Cerebellar cortex (tissue), 1 donor: ENCODE measurements at places on chromosomes 16 and 17.

DNA sequence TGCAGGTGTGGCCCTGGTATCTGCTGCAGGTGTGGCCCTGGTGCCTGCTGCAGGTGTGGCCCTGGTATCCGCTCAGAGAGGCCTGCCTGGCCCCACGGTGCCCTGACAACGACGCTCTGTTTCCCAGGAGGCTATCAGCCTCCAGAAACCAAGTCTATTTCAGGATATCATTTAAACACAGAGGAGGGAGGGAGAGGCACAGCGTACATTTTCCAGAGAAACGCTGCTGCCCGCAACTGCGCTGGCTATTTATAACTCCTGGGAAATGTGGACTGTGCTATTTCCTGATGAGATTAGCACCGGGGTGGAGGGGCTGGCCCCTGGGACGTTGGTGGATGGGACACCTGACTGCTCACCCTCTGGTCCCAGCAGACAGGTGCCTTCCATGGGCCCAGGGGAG, 22.5 kb downstream of the TIMM22 start:
- no peak for DNase-seq

DNA sequence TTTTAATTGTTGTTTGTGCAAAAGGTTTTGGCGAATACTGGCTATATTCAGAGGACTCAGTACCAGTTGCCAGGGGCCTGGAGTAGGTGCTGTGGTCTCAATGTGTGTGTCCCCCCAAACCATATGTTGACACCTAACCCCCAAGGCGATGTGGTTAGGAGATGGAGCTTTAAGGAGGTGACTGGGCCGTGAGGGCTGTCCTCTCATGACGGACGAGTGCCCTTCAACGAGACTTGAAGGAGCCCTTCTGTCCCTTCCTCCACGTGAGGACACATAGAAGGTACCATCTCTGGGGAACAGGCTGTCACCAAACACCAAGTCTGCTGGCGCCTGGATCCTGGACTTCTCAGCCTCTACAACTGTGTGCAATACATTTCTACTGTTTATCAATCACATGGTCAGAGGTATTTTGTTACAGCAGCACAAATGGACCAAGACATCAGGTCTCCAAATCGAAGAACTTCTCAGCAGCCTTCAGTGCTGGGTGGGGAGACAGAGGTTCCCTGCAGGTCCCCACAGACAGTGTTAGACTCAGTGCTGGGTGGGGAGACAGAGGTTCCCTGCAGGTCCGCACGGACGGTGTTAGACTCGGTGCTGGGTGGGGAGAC, 24.8 kb upstream of the METRNL start:
- no peak for DNase-seq

DNA sequence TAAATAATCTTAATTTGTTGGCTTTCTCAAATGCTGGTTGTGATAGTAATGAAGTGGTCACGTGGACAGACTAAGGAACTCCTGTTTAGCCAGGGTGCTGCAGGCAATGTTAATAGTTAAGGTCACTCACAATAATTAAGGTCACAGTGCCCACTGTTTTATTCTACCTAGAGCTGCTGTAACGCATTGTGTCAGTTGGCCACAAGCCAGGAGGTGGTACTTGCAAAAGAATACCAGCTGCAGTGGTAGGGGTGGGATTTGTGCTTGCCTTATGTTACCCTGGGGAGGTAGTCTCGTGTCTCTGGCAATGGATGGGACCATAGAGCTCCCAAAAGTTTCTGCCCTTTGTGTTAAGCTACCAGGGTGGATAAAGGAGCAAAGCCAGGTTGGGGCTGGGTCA, 969.1 kb upstream of the CDH8 start:
- DNase-seq: no peak

GRCh38 chr17:77879226-77879895, 79.1 kb upstream of the TNRC6C start:
- DNase-seq: no peak

DNA sequence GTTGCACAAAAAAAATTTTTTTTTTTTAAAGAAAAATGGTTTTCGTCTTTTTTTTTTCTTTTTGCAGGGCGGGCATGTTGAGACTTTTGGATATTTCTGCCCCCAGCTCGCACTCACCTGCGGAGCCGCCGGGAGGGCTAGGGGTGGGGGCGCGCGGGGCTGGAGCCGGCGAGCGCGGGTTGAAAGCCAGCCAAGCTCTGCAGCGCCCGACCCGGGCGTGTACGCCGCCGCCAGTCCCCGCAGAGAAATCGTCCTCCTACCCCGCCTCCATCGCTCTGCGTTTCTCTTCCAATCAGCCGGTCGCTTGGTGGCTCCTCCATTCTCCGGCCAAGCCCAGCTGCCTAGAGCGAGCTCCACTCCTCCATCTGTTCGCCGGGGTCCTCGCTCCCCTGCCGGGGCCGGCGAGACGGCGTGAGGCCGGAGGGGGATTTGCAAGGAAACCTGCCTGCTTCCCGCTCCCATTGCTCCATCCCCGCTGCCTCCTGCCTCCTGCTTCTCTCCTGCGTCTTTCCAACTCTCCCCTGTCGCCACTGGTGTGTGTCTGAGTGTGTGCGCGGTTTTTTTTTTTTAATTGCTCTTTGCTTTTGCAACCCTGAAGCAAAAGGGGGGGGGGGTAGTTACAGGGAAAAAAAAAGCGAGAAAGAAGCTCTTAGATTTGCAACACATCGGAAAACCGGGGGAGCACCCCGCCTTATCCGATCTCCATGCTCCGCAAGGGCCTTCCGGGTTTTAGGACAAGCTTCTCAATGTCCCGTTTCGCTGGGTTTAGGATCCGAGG, 1.8 kb upstream of the UBTF start:
- peak; percentile 87 for DNase-seq

DNA sequence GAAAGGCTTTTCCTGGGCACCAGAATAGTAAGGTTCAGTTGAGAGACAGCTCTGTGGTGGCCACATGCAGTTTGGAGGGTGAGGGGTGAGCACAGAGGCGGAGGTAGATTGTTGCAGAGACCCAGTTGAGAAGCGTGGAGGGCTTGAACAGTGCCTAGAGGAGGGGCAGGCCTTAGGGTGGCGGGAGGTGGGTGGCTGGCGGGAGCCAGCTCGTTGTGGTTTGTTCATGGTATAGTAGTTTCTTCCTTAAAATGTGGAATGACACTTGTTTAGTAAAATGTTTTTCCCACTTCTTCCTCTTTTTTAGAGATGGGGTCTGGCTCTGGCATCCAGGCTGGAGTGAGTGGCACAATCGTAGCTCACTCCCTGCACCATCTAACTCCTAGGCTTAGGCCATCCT, 14.2 kb downstream of the USP10 start:
- DNase-seq: no peak

- no peak for DNase-seq
These were observed 172.8 kb downstream of the RAB11FIP4 start for GRCh38 chr17:31564291-31564690.

- DNase-seq: peak; percentile 55
These were observed 42.1 kb upstream of the BHLHA9 start for GRCh38 chr17:1227917-1228780.

DNA sequence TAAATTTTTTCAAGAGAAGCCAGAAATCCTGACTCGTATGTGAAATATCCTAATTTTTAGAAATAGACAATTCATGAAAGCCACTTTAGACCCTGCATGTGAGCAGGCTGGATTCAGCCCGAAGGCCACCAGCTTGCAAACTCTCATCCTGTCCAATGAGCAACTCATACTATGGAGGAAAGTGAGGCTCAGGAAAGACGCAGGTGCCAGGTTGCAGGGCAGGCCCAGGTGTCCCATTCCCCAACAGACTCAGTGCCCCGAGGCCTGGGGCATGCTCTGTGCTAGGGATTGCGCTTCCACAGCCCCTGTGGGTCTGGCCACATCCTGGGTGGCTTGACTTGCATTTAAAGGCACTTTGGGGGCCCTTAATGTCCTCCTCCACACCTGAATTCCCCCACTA, 16.7 kb upstream of the RASD1 start:
- no peak for DNase-seq

DNA sequence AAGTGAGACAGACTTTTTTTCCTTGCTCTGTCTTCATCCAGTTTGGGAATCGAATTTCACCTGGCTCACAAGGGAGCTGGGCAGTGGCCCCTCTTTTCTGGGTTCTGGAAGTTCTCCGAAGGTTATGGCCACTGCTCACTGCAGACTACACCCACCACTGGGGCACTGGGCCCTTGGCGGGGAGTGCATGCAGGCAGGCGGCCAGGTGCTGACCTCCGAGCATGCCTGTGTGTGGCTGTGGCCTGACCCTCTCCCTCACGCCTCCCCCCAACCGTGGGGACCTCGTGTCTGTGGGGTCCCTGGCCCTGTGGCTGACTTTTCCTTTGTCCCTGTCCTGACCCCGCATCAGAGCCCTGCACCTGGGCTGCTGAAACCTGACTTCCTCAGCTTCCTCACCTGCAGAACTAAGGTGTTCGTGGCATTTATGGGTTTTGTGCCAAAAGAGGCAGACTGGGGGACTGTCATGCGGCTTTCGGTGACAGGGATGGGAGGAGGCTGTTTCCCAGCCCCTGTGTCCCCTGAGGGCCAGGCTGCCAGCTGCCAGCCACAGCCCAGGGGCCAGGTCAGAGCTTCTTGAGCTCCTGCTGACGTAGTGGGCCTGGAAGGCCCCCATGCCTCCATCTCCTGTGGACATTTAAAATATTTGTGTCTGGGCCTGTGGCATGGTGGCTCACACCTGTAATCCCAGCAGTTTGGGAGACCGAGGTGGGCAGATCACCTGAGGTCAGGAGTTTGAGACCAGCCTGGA, 21.4 kb downstream of the ASPSCR1 start:
- no peak for DNase-seq

- DNase-seq: peak; percentile 20
These were observed 7.1 kb downstream of the CARHSP1 start for GRCh38 chr16:8861563-8862308.

- DNase-seq: no peak
These were observed 436.7 kb downstream of the MAF start for GRCh38 chr16:79163691-79164387.

- DNase-seq: no peak
These were observed 186.0 kb downstream of the COPRS start for GRCh38 chr17:31673076-31673475.

DNA sequence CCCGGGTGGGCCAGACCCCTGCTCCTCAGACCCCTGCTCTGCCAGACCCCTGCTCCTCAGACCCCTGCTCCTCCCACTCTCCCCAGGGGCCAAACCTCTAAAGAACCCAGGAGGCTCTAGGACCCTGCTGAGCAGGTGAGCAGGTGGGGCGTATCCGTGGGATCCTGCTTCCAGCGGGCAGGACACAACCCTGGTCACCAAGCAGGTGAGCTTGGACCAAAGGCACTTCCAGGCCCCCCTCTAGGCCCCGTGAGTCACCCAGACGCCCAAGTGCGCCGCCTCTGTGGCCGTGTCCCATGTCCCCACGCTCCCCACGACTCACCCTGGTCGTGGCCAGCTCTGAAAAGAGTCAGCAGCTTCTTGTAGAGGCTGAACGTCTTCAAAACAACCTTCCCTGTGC, 5.0 kb downstream of the CYBC1 start:
- DNase-seq: no peak

DNA sequence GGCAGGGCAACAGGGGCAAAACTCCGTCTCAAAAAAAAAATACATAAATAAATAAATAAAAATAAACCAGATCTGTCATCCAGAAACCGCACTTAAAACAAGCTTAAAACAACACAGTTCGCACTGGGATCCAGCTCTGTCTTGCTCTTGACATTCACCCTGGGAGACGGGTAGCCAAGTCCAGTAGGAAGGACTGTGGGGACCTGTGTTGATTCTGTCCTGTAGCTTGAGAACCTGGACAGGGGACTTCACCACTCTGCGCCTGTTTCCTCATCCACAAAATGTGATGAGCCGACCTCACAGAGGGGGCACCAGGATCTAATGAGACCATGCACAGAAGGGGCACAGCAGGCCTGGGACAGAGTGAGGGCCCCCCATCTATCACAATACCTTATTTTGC, 1.5 kb upstream of the RAI1 start:
- DNase-seq: no peak

DNA sequence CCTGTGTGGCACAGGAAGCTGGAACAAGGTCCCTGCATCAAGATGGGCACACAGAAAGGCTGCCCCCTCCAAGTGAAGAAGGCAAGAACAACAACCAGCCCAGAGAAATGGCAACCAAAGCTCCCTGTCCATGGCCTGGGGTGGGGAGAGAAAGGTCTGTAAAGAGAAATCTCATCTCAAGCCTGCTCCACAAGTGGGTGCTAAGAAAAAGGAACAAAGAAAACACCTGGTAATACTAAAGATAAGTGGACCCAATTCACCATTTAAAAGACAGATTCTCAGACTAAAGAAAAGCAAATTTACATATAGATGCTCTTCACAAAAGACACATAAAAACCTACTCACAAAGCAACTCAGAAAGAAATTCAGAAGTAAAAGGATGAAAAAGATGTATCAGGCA, 107.4 kb downstream of the PARN start:
- DNase-seq: no peak

DNA sequence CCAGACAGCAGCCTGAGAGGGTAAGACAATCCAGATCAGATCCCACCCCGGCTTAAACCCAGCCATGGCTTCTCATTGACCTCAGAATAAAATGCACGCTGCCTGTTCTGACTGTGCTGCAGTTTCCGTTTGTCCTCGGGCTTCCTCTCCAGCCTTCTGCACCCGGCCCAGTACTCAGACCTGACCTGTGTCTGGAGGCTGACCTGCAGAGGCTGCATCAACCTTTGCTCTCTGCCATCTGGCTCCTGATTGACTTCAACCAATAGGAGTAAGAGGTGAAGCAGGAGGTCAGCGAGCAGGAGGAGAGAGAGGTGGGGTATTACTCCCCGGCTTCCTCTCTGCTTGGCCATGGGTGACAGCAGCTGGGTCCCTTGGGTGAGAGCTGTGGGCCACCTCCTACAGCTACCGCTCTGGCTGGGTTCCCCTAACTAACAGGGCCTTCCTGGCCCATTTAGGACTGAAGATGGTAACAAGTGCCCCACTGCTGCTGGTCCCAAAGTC, 46.7 kb downstream of the C16orf82 start:
- no peak for DNase-seq

DNA sequence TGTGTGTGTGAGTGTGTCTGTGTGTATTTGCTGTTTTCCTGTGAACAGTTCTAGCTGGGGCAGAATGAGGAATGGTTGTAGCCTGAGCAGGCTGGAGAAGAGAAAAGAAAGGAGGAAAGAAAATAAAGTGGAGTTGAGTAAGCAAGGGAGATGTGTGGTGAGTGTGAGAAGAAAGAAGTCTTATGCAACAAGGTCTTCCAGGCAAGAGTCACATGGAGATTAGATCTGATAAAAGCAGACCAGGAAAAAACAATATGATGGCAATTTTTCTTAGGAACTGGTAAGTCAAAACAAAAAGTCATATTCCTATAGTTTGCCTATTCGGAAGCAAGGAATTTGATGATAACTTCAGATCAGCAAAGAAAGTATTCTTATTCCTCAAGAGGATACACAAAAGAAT, 125.0 kb downstream of the HS3ST3A1 start:
- no peak for DNase-seq

GRCh38 chr17:66413559-66414520, 111.4 kb downstream of the PRKCA start:
- no peak for DNase-seq

- peak; percentile 57 for DNase-seq
These were observed 539 bp upstream of the VAMP2 start for GRCh38 chr17:8162997-8163977.
